ENCODE measurements at places on chromosomes 16 and 17.
A peak's percentile ranks its signal among the peaks of the same experiment; 100 is the strongest.

- no peak for DNase-seq
Observed at GRCh38 chr16:2009164-2009711, 383 bp downstream of the ZNF598 start.

GRCh38 chr16:2954656-2955381 is 9.3 kb upstream of the KREMEN2 start:
- peak; percentile 43 for DNase-seq

DNA sequence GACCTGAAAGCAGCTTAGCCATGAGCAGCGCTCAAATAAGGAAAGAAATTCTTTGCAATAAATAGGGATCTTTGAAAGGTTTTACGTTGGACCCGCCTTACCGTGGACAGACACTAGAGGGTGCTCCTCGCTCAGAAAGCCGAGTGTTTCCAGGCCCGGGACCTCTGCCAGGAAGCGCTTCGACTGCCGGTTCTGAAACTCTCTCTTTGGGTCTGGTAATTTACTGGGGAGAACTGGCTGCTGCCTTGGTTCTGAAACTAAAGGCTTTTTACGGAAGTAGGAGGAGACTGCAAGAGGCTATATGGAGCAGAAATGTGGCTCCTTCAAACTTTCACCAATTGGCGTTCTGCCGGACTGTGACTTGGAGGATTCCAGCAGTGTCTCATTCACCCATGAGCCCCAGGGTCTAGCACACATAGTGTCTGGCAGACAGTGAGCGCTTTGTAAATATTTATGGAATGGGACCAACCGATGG is 45.6 kb upstream of the HOXB9 start:
- peak; percentile 16 for DNase-seq

- DNase-seq = no peak
Observed at GRCh38 chr17:3800362-3801271, at the start of gene ITGAE. Gene ITGAE (minus strand): TSS chr17:3801188. CDS start chr17:3801144, 44 bp downstream.

DNA sequence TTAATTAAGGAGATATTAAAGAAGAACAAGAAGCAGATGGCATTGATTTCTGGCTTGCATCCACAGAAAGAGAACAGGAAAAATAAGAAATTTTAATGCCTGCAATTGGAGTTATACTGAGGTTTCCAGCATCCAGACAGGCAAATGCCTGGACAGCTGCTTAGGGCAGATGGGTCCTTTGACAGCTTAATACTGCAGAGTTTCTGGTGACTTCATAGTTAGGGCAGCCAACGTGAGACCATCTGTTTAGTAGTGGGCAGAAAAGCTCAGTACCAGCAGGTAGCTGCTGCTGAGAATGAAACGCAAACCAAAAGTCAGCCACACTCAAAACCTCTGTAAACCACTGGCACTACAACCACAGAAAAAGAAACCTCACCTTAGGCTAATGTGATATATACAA is 109.8 kb downstream of the CDK5R1 start:
- DNase-seq = no peak

DNA sequence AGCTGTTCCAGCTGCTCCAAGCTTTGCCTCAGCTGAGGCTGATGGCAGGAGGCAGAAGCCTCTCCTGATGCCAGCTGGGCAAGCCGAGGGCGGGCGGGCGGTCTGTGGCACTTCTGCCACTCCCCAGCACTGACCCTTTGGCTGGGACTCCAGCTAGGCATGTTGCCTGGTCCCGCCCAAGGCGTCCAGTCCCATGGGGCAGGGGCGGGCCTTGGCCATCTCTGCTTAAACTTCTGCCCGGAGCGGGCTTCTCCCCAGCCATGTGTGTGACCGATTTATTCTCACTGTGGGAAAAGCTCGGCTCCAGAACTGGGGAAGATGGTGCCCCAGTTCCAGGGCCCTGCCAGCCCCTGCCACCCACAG is 349.1 kb downstream of the SEC14L1 start:
- no peak for DNase-seq

DNA sequence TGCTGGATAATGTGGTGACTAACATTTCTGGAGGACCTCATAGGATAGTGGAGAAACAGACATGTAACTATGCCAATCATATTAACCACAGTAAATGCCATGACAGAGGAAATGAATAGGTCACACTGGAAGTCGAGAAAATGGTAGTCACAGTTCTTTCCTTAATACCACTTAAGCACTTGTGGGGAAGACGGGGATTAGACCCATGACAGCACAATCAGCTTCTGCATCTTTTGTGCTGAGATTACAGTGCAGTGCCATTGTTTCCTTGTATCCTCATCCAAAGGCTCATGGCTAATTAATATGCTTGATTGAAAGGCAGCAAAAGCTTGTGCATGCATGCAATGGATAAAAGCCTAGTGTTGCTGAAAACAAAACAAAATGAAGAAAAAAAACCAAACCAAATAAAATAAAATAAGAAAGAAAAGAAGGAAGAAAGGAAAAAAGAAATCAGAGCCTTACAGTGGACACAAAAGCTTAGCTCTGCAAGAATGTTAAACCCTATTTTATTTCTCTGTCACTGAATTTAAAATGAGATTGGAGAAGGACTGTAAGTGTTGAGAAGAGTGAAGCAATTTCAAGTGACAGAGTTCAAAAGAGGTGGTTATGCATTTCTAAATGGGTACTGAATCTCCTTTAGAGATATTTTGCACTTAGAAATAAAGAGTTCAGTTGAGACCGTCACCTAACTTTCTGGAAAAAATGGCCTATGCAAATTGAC is 1011.9 kb downstream of the CDH8 start:
- DNase-seq = no peak

- no peak for DNase-seq
Observed at GRCh38 chr17:13931800-13932460, 137.4 kb upstream of the COX10 start.

DNA sequence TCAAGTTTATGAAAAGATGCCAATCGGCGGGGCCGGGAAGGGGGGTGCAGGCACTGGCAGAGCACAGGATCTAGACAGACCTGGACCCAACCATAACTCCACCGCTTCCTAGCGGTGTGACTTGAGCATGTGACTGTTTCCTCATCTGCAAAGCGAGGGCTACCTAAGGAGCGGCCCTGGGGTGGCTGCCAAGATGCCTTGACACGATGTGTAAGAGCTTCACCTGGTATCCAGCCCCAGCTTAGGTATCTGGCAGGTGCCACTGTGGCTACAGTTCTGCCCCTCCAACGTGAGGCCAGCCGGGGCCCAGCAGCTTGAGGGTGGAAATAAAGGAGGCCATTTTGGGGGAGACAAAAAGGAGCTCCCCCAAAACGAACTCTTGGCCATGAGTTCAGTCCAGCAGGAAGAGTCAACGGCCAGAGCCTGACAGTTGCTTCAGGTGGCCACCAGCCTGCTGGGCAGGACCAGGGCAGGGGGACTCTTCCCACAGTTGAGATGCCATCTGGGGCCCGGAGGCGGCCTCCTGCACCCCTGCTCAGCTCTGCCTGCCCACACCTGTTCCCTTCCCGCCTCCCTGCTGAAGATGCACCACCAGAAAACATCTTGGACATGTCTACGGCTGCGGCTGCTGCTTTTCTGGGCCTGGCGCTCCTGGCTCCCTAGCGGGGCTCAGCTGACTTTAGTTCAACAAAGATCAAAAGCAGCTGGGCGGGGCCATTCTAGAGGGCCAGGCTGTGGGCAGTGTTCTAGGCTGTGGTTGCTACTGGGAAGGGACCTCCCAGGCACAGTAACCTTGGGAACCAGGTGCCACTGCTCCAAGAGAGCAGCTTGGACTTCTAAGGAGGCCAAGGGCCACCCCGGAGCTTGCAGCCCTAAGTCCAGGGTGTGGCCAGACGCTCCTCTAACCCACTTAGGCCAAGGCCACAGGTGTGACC is 3.4 kb upstream of the MTSS2 start:
- no peak for DNase-seq

- no peak for DNase-seq
Observed at GRCh38 chr16:77759821-77760220, 28.5 kb upstream of the VAT1L start.

DNA sequence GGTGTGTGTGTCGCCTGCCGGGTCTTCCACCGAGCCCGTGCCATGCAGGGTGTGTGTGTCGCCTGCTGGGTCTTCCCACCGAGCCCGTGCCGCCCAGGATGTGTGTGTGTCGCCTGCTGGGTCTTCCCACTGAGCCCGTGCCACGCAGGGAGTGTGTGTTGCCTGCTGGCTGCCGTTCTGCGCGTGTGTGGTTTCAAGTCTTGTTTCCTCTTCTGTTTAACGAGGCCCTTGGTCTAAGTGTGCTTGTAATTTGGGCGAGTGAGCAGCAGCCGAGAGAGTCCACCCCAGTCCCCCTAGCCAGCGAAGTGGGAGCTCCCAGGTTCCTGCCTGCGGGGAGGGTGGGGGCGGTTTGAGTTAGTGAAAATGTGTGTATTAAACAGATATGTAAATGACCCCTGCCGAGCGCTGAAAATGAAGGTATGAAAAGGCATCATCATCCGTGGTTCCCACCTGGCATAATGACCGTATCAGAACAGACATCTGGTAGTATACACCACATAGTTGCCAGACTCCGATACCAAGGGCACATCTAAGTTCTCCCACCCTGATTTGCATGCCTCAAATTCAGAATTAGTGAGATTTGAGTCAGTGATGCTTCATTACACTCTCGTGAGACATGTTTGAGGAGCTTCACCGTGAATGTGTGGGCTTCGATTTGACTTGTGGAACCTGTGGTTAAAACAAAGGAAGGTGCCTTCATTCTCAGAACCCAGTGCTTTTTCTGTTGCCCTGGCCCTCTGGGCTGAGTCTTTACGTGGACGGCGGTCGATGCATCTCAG is 114.5 kb upstream of the CHMP6 start:
- DNase-seq = no peak

DNA sequence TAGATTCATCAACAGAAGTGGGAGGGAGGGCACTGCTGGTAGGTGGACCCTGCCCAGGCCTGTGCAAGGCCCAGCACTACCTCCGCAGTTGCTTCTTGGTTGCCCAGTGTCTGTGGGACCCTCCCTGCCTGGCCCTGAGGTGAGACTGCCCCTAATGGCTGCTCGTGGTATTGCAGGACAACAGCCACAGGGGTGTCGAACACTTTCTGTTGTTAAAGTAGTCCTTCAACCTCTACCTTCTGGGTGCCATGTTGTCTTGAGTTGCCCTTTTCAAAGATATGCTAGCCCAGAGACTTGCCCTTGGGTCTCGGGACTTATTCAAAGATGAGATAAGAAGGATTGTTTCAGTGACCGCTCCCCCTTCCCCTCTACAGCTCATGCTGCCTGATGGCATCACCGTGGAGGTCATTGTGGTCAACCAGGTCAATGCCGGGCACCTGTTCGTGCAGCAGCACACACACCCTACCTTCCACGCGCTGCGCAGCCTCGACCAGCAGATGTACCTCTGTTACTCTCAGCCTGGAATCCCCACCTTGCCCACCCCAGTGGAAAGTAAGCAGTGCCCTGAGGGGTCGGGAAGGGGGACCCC is 29.1 kb downstream of the AKAP1 start:
- DNase-seq = no peak

DNA sequence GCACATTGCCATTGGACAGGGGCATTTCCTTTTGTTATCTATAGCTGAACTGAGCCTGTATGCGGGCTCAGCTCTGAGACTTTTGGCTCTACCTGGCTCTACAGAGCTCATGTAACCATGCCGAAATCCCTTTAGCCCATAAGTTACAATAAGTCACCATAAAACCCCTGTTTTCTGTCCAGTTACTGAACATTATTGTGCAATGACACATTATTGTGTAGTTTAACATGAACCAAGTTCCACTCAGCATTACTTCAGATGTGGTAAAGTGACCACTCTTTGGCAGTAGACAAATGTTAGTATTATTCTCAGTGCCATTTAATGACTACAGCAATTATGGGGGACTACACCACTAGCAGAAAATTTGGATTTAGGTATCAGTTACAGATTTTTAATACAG is 65.4 kb upstream of the RASL10B start:
- DNase-seq = no peak

- DNase-seq = no peak
Observed at GRCh38 chr17:29357821-29358232, 32.3 kb upstream of the TAOK1 start.

- DNase-seq = no peak
Observed at GRCh38 chr16:24044467-24044866, 208.7 kb downstream of the PRKCB start.

DNA sequence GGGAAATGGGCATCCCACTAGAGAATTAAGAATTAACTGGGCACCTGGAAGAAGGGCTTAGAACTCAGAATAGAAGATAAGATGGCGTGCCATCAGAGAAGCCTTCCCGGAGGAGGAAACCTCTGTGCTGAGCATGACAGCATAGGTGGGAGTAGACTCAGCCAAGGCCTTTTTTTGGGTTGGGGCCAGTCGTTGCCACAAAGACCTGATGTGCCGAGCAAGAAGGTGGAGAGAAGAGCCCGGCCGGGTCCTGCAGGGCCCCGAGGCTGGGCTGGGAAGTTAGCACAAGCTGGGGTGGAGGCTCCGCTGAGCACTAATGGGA is 1.1 kb upstream of the RAB11FIP4 start:
- no peak for DNase-seq

DNA sequence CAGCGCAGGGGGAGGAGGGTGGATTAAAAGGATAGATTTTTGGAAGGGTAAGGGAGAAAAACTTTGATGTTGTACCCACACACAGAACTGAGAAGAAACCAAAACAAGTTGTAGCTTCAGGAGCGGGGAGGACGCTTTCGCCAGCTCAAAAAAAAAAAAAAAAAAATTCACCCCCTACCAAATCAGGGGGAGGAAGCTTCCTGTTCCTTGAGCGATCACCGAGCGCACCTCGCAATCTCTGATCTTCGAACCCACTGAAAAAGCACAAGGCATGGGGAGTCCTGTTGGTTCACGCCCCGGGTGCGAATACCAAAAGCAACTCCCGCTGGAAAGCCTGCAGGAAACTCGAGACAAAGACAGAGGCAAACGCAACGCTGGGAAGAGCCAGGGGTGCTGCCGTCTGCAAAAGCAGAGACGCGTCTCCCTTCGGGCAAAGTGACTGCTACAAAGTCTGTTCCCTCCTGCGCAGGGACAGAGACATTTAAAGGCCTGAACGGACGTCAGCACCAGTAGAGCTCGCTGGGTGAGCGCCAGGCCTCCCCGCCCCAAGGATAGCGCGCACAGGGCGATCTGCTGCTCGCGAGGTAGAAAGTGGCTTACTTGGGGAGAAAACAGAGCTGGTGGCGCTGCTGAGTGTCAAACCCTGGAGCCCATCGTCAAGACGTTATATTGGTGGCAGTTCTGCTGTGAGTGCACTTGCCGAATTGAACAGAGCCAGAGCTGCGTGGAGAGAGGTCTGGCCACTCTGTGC is 190.4 kb downstream of the USP22 start:
- peak; percentile 12 for DNase-seq

DNA sequence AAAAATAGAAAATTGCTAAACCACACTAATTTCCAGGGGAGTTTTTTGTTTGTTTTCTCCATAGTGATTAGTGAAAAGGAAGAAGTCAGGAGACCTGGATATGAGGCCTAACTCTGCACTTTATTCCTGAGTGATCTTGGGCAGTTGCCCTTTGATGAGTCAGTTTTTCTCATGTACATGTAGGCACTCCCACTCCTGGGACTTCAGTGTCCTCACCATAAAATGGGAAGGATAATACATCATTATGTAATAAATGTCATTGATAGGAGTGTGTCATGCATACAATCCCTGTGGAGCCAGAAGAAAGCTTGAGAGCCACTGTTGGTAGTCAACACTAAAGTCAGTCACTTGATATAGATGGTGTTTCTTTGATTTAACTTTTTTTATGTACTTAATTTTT is 32.5 kb downstream of the WIPF2 start:
- DNase-seq = no peak

All from NCI-H187 (cell line).